ENCODE measurements at places on chromosomes 12 and 14.

DNA sequence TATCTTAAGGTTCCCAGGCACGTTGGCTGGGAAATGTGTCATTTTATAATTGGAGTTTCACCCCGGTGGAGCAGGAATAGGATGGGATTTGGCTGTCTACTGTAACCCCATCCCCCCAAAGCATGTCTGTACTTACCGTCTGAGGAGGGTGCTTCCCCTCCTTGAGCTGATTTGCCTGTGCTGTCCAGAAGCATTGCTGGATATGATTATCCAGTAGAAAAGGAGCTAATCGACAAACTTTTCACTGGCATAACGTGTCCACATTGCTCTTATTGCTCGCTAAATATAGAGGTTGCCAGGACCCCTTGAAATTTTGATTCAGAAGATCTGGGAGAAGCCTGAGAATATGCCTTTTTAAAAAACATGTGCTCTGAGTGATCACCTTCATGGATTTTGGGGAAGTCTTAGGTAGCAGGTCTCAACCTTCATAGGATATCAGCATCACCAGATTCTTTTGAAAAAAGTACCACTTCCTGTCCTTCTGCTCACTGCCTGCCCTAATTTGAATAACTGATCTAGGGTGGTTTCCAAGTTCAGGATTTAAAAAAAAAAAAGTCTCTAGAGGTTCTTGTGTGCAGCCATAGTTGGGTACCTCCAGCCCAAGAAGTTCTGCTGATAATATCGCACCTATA, 80.4 kb upstream of the KCNA1 start:
- no peak for DNase-seq

- no peak for DNase-seq
Measured at GRCh38 chr14:26870722-26871617, 273.1 kb upstream of the NOVA1 start.

DNA sequence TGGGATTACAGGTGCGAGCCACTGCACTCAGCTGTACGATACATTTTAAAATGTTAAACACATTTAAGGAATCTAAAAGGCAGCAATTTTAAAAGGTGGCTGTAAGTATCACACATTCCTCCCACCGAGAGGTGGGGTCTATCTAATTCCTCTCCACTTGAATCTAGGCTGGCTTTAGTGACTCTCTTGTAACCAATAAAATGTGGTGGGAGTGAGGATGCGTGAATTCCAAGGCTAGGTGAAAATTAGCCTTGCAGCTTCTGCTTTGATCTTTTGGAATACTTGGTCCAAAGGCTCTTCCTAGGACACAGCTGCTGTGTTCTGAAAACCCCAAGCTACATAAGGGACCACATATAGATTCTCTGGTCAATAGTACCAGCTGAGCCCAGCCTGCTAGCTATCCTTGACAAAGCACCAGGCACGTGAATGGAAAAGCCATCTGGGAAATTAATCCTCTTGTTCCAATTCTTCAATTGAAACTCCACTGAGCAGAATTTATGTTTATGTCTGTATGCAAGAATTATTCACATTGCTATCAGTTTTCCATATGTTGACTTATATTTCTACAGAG, 8.8 kb upstream of the GPRC5D start:
- no peak for DNase-seq

DNA sequence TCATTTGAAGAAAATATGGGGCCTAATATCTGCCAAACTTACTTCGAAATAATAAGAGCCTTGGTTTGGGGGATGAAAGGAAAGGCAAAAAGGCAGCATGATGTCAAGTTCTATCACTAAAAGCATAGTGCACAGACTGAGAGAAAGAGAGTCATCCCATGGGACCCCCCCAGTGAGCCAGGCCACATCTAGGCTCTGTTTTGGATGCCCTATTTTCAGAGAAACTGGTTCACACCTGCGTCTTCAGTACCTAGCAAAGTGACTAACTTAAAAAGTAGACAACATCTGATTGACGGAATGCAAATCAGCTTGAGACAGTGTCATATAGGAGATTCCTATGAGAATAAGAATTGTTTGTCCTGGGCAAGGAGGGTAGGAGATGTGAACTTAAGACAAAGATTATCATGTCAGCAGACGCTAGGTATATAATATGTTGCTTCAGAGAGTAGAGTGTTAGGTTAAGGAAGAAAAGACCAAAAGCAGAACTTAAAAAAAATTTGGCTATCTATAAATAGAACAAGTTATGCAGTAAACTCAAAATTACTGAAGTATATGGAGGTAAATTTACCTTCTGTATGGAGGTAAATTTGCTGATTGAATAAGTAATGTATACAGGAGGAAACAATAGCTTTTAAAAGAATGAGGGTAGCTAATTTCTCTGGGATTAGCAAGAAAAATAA, 148.2 kb downstream of the SLC41A2 start:
- DNase-seq = no peak

- no peak for DNase-seq
Measured at GRCh38 chr12:77232045-77232444, 166.7 kb upstream of the E2F7 start.

All from Kasumi-1 (cell line).